ENCODE measurements at places on chromosomes 12 and 14. TPM values are rescaled to one million over a fixed set of nuclear protein-coding genes. Genes with fewer than 3 reads are reported as not detected.

TPPP2 gene
- polyA plus RNA-seq = 0.39 TPM

CD27 gene
- polyA plus RNA-seq = 0.32 TPM

KNTC1 gene
- polyA plus RNA-seq = 17.4 TPM

KLRC2 gene
- not detected for polyA plus RNA-seq

HOTAIR gene
- not detected for polyA plus RNA-seq

CCNB1IP1 gene
- 76.9 TPM for polyA plus RNA-seq

NRIP2 gene
- 1.3 TPM for polyA plus RNA-seq

RIC8B gene
- 15.7 TPM for polyA plus RNA-seq

DPF3 gene
- polyA plus RNA-seq = 25.9 TPM

DLGAP5 gene
- polyA plus RNA-seq = 71.1 TPM

PIANP gene
- polyA plus RNA-seq = 4.1 TPM

SLC38A2 gene
- 78.3 TPM for polyA plus RNA-seq

CLEC1A gene
- polyA plus RNA-seq = not detected

SETD1B gene
- polyA plus RNA-seq = 3.8 TPM

GYS2 gene
- not detected for polyA plus RNA-seq

TMEM52B gene
- polyA plus RNA-seq = not detected

SCAF11 gene
- 57.3 TPM for polyA plus RNA-seq

PTCSC3 gene
- not detected for polyA plus RNA-seq

C12orf60 gene
- 3.2 TPM for polyA plus RNA-seq

HNF1A gene
- polyA plus RNA-seq = not detected

LRRK2 gene
- polyA plus RNA-seq = 6.4 TPM

KRT73 gene
- polyA plus RNA-seq = not detected

SLCO1A2 gene
- polyA plus RNA-seq = 2.9 TPM

IRAK3 gene
- polyA plus RNA-seq = 0.35 TPM

CLSTN3 gene
- 14.0 TPM for polyA plus RNA-seq

BICDL1 gene
- polyA plus RNA-seq = 4.7 TPM

ART4 gene
- not detected for polyA plus RNA-seq

TAS2R42 gene
- polyA plus RNA-seq = not detected

SERPINA3 gene
- polyA plus RNA-seq = 0.31 TPM

FOXN4 gene
- 0.84 TPM for polyA plus RNA-seq

NOVA1 gene
- polyA plus RNA-seq = 11.9 TPM

YAF2 gene
- polyA plus RNA-seq = 54.5 TPM

PLBD1 gene
- polyA plus RNA-seq = 9.0 TPM

SERPINA1 gene
- 2.6 TPM for polyA plus RNA-seq

FOXM1 gene
- 44.3 TPM for polyA plus RNA-seq

GLI1 gene
- polyA plus RNA-seq = not detected

CD163 gene
- polyA plus RNA-seq = not detected

KIF5A gene
- 0.11 TPM for polyA plus RNA-seq

ANO4 gene
- polyA plus RNA-seq = 1.00 TPM

SLC38A4 gene
- 0.12 TPM for polyA plus RNA-seq

Measured in cardiac muscle cell (in vitro differentiated cells and primary cell).